ENCODE measurements at places on chromosomes 4 and X.

DNA sequence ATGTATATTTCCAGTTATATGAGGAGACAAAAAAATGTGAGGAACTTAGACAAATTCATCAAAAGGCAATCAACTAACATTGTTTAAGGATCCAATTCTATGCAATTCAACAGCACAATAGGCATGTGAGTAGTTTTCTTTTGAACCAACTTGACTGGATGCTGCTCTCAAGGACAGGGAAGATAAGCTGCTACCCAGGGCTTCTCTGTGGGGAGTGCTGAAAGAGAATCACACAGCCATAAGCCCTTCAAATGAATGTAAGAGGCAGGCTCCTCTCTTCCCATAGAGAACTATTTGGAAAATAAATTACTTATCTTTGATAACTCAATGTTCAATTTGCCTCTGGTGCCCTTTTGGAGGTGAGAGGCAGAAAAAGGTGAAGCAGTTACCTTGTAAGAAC is 1413.6 kb downstream of the PCDH7 start:
- no peak for DNase-seq

GRCh38 chr4:36111172-36111571 is 133.1 kb downstream of the ARAP2 start:
- DNase-seq: no peak

DNA sequence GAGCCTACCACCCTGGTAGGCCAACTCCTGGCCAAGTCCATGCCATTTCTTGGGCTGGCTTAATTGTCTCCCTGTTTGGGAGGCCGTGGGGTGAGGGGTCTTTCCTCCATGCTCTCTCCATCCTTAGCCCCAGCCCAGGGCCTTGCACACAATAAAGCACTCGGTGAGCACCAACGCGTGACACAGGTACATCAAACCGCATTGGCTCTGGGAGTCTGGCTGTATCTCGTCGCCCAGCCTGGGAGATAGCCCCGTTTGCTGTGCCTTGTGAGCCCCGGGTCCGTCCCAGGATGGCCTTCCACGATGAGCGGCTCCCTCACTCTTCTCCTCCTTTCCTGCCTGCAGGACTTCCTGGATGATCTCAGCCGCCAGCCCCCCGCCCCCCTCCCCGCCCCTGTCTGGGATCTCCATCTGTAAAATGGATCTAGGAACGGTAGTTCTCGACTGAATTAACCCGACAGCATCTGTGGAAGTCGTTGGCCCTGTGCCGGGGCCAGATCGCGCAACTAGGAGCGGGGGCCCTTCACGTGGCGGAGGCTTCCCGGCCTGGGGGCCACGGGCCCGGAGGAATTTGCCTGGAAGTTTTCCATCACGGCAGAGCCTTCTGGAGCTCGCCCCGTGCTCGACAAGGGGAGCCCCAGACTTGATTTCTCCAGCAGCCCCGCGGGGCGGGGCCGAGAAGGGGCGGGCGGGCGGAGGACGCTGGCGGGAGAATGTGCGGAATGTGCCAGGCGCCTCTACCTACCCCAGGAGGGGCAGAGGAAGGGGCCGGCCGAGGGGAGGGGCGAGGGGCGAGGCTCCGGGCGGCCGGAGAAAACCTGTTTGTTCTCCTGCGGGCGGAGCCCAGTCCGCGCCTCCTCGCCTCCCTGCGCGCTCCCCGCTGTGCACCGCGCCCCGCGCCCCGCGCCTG is at the start of gene ZNF185:
TSS of gene ZNF185 (plus strand) at position 846 of the 910 bp plus-strand sequence. CDS start 16,423 bp downstream, outside the sequence.
- DNase-seq: no peak

DNA sequence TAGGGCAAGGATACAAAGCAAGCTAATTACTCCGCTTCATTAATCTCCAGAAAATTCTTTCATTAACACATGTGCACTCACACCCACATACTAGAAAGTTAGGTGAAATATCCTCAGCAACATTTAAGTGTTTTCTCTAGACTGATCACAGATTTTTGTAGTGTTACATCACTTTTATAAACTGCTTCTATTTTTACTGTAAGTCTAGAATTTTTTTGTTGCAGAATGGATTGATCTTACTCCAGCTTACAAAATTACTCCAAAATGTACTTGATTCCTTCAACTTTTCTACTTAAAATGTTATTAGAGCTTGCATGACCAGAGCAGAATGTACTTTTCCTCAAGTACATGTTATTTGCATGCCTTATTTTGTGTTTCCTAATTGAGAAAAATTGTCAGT is 2325.2 kb downstream of the PCDH7 start:
- no peak for DNase-seq

Measured in T-helper 17 cell (primary cell).